ENCODE measurements at places on chromosomes 13 and 19.

DNA sequence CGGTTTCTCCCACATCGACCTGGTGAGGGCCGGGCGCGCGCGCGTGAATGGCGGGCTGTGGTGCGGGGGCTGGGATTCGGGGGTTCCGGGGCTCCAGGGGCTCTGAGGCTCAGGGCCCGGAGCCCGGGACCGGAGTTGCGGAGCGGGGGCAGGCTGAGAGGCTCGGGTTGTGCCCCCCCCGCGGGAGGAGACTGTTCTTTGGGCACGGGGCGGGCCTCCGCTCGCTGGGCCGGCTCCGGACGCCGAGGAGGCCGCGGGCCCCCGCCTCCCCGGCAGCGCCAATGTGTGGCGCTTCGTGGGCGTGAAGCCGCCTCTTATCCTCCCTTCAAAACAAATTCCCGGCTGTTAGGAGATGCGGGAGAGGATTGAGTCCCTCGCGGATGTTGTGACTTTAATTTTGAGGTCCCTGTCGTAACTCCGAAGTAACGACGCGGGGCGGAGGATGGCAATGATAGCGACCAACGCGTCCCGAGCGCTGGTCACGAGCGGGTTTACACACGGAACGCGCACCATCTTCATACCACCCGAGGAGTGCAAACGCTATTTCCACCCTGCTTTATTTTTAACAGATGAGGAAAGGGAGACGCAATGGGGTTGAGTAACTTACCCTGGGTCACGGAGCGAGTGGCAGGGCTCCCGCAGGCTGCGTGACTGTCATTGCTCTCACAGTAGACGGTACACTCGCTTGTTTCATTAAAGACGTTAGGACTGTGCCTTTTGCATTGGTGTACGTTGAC is 536 bp downstream of the UBA2 start:
- peak; percentile 61 for DNase-seq

GRCh38 chr19:17706750-17707181 is 12.5 kb upstream of the MAP1S start:
- DNase-seq, result no peak

GRCh38 chr13:30654430-30654829 is 36.7 kb downstream of the USPL1 start:
- DNase-seq, result peak; percentile 89

- DNase-seq, result no peak
Observed at GRCh38 chr19:29475469-29475868, 50.3 kb upstream of the VSTM2B start.

GRCh38 chr19:55620410-55621204 is 3.8 kb downstream of the ZNF784 start:
- DNase-seq, result peak; percentile 77
